Activated CD4-positive, alpha-beta T cell treated with anti-CD3 and anti-CD28 coated beads for 36 hours (primary cell): ENCODE measurements at places on chromosomes 2 and 18.

- H3K36me3 ChIP-seq, result no peaks in the 10 kb centered on the region
- DNase-seq, result no peak
- H3K4me3 ChIP-seq, result no peak overlapping the region
- no peak overlapping the region for H3K27ac ChIP-seq
- H3K4me1 ChIP-seq, result no peaks in the 10 kb centered on the region
- no peaks in the 10 kb centered on the region for H3K27me3 ChIP-seq
These were observed 198.0 kb downstream of the ANKRD30B start for GRCh38 chr18:14945984-14946383.

GRCh38 chr2:38158378-38159118 lies 82.6 kb upstream of the CYP1B1 start:
- no peaks in the 10 kb centered on the region for H3K36me3 ChIP-seq
- H3K4me3 ChIP-seq, result no peak overlapping the region
- H3K27ac ChIP-seq, result no peak overlapping the region
- H3K4me1 ChIP-seq, result no peaks in the 10 kb centered on the region
- no peak for DNase-seq

DNA sequence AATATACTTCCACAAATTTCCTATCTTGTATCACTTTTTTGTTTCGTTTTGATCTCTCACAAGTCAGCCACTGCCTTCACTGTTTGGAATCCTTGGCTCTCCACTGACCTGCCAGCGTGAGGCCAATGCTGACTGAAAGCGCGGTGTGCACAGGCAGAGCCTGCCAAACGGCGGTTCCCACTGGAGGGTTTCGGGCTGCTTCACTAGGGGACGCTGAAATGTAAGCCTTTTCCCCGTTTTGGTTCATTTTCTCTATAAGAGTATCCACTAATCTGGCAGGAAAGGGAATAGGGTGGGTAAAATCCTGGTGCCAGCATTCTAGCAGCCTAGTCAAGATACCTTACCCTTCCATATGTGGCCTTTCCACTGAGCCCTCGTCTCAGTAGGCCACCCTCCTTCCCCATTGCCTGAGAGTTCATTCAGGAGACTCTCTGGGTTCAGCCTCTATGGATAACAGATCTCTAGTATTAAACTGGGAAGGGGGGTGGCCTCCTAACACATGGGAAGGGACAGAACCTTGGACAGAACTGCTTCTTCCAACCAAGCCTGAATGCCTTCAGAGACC lies 91.5 kb downstream of the DYM start:
- peaks cover 12% of the 10 kb centered on the region for H3K36me3 ChIP-seq
- no peaks in the 10 kb centered on the region for H3K4me1 ChIP-seq
- H3K27me3 ChIP-seq, result no peaks in the 10 kb centered on the region
- H3K27ac ChIP-seq, result no peak overlapping the region
- no peak overlapping the region for H3K4me3 ChIP-seq

- peaks cover 13% of the 10 kb centered on the region for H3K36me3 ChIP-seq
- peak overlapping the region; percentile 72 for H3K4me3 ChIP-seq
- no peak for DNase-seq
- H3K4me1 ChIP-seq, result peaks cover 98% of the 10 kb centered on the region
- peak overlapping the region; percentile 99 for H3K27ac ChIP-seq
These were observed 31.2 kb downstream of the ARHGAP25 start for GRCh38 chr2:68765739-68766375.

- H3K27me3 ChIP-seq, result peaks cover 3% of the 10 kb centered on the region
- no peaks in the 10 kb centered on the region for H3K36me3 ChIP-seq
- peak; percentile 32 for DNase-seq
- no peak overlapping the region for H3K4me3 ChIP-seq
- H3K27ac ChIP-seq, result no peak overlapping the region
These were observed 4.7 kb upstream of the STAMBP start for GRCh38 chr2:73823916-73824523.

DNA sequence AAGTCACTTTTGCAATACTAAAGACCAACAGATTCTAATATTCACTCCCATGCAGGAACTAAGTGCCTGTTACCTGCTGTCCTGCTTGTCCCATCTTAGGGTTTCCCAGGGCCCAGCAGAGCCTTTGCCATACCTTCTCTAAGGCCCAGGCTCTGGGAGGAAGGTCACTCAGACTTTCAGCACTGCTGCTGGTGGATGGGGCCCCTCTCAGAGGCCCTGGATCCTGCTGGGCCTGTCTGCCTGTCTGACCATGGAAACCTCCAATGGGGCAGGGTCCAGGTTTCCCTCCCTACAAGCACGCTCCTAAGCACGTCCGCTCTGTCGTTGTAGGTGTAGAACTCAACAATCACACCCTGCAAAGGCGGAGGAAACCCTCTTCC lies 75.1 kb downstream of the RRM2 start:
- no peaks in the 10 kb centered on the region for H3K4me1 ChIP-seq
- no peak overlapping the region for H3K27ac ChIP-seq
- H3K4me3 ChIP-seq, result no peak overlapping the region

DNA sequence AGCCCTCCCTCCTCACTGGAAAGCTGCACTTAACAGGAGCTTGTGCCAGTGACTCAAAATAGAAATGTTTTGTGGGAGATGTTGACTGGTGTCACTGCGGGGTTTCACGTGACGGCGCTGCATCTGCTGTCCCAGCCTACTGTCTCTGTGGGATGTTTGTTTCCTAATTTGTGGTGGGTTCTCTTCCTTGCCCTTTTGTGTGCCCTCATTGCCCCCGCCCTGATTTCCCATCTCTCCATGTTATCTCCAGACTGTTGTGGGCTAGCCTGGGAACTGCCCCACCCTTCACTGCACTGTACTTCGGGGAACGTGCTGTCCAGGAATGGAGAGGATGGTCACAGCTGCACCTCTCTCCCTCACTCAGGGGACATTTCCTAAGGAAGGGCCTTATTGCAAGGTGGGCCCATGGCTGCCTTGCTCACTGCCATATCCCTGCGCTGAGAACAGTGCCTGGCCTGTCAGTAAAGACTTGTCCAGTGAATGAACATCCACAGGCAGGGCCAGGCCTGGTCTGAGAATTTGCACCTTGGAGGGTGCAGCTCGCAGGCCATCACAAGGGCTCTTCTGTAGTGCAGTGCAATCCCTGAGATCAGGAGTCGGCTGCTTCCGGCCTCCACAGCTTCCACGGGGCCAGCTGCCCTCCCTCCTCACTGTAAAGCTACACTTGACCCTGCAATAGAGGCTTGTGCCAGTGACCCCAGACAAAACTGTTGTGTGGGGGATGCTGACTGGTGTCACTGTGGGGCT lies 18.1 kb downstream of the ZAP70 start:
- peaks cover 71% of the 10 kb centered on the region for H3K36me3 ChIP-seq
- no peak overlapping the region for H3K4me3 ChIP-seq
- H3K27me3 ChIP-seq, result no peaks in the 10 kb centered on the region
- peak overlapping the region; percentile 85 for H3K27ac ChIP-seq
- no peak for DNase-seq

DNA sequence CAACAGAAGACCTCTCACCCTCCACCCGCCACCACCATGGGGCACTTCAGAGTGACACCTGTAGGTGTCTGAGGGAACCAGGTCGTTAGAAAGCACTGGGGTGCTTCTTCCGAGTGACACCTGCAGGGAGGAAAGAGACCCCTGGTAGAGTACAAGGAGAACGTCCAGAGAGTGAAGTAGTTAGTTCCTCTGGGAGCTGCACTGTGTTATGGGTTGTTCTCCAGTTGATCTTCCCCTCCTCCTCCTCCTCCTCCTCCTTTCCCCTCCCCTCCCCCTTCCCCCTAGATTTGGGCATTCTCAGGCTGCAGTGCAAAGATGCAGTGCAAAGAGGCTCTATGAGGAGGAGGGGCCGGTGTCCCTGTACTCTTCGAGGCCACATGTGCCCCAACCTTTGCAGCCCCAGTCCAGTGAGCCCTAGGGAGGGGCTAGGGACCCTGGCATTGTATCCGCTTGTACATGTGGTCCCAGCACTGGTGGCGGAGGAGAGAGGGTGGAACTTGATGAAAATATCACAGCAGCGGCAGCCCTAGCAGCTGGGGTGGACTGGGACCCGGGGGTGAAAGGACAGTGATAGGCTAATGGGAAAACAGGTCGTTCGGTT lies 850 bp downstream of the DNAJB2 start:
- no peaks in the 10 kb centered on the region for H3K27me3 ChIP-seq
- H3K36me3 ChIP-seq, result peaks cover 10% of the 10 kb centered on the region
- peaks cover 37% of the 10 kb centered on the region for H3K4me1 ChIP-seq
- H3K27ac ChIP-seq, result peak overlapping the region; percentile 95
- peak overlapping the region; percentile 96 for H3K4me3 ChIP-seq
- DNase-seq, result no peak

- no peaks in the 10 kb centered on the region for H3K27me3 ChIP-seq
- no peak overlapping the region for H3K4me3 ChIP-seq
- no peaks in the 10 kb centered on the region for H3K36me3 ChIP-seq
- H3K27ac ChIP-seq, result no peak overlapping the region
These were observed 344.1 kb upstream of the PLGLB2 start for GRCh38 chr2:87403893-87404175.

DNA sequence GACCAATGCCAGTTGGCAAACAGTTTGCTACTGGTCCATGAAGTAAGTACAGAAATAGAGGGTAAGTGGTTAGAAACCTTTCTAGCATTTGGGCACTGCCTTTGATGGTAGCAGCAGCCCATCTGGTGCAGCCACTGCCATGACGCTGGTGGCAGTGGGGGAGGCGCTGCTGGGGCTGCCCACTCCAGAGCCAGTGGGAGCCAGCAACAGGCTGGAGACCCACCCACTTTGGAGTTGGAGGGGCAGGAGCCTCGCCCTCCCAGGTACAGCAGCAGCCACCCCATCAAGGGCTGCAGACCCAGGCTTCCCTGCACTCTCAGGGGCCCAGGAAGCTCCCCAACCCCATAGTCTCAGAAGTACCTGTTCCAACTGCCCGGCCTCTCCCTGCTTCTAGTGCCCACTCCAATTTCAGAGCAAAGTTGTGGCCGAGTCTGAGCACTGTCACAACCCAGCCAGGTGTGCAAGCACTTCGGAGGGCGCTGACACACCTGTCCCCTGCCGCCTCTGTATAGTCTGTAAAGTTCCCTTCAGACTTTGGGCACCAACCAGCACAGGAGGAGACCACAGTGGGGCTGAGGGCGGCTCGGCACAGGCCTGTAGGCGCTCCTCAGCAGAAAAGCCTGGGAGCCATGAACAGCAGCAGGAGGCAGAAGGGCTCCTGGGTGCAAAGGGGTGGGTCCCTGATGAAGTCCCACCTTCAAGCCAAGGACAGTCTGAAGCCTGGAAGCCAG lies 125.6 kb upstream of the CCDC150 start:
- no peaks in the 10 kb centered on the region for H3K27me3 ChIP-seq
- H3K4me1 ChIP-seq, result no peaks in the 10 kb centered on the region
- H3K4me3 ChIP-seq, result no peak overlapping the region
- H3K27ac ChIP-seq, result no peak overlapping the region
- no peak for DNase-seq

DNA sequence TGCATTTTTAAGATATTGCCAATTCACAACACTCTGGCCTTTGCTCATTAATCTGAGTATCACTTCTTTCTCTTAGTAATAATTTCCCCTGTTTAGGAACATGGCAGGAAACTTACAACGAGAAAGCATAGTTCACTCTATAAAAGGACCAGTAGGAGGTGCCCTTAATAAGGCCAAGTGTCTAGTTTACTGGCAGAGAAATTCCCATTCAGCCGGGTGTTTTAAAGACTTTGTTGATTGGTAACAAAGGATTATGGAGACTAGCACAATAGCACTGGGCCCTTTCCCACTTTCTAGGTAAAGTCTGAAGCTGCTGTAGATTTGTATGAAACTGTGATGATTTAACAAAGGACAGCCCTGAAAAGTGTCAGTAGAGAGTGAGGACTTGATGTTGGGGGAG lies 3.1 kb downstream of the DCC start:
- no peaks in the 10 kb centered on the region for H3K36me3 ChIP-seq
- peaks cover 2% of the 10 kb centered on the region for H3K4me1 ChIP-seq
- no peak for DNase-seq

DNA sequence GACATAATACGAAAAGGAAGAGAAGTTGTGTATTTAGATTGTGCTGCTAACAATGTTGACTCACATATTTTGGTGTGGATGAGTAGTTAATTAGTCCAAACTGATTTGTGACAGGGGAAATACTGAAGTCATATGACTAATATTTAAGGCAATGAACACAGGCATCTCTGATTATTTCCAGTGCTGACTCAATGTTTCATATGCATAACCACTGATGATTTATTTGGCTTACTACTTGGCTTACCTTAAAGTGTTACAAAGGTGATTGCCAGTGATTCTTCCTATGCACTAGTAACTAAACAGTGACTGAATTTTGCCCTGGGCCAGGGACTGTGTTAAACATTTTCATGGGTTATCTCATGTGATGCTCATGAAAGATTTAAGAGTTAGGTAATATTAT lies 722.6 kb downstream of the METTL4 start:
- DNase-seq, result no peak
- H3K36me3 ChIP-seq, result no peaks in the 10 kb centered on the region
- H3K4me1 ChIP-seq, result no peaks in the 10 kb centered on the region

DNA sequence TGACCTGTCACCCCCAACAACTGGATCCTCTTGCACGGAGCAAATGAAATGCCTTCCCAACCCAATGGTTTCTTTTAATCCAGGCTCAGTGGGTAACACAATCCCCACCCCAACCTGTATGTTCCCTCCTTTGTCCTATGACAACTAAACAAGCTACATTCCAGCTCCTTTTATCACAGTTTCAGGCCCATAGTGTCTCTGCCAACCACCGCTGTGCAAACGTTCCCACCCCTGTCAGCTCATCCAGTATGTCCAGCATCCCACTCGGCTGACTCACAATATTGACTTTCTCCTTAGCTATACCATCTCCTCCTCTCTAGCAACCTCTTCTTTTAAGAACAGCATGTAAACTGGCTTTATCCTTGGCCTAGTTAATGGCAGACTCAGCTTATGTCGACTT lies 117.9 kb upstream of the PPP1CB start:
- H3K27ac ChIP-seq, result no peak overlapping the region
- no peaks in the 10 kb centered on the region for H3K4me1 ChIP-seq
- no peak overlapping the region for H3K4me3 ChIP-seq
- no peaks in the 10 kb centered on the region for H3K27me3 ChIP-seq

DNA sequence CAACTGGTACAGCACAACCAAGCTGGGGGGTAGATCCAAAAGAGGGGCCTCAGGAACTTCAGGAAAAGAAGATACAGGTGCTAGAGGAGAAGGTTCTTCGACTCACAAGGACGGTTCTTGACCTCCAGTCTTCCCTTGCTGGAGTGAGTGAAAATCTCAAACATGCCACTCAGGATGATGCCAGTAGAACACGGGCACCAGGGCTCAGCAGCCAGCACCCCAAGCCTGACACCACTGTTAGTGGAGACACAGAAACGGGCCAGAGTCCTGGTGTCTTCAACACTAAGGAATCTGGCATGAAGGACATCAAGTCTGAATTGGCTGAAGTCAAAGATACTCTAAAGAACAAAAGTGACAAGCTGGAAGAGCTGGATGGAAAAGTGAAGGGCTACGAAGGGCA lies 43.8 kb downstream of the EMILIN2 start:
- H3K4me3 ChIP-seq, result no peak overlapping the region
- H3K4me1 ChIP-seq, result peaks cover 35% of the 10 kb centered on the region
